ENCODE measurements at places on chromosomes 3 and 15. TPM values are rescaled to one million over a fixed set of nuclear protein-coding genes. Genes with fewer than 3 reads are reported as not detected.

DNA sequence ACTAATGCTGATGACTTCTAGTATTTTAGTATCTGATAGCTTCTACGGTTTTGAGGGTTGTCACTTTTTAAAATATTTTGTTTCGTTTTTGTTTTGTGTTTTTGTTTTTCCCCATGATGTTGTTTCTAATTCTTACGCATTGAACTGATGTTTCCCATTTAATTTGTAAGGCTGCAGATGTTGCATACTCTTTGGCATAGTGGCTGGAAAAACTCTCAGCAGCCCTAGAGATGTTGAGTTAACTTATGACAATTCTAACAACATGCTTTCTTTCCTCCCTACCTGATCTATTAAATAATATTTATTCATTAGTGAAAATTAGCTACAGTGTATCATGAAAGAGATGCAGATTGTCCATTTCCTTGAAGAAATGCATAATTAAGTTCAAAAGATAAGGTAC lies 559.3 kb upstream of the GRM7 start:
- no peak for DNase-seq

DNA sequence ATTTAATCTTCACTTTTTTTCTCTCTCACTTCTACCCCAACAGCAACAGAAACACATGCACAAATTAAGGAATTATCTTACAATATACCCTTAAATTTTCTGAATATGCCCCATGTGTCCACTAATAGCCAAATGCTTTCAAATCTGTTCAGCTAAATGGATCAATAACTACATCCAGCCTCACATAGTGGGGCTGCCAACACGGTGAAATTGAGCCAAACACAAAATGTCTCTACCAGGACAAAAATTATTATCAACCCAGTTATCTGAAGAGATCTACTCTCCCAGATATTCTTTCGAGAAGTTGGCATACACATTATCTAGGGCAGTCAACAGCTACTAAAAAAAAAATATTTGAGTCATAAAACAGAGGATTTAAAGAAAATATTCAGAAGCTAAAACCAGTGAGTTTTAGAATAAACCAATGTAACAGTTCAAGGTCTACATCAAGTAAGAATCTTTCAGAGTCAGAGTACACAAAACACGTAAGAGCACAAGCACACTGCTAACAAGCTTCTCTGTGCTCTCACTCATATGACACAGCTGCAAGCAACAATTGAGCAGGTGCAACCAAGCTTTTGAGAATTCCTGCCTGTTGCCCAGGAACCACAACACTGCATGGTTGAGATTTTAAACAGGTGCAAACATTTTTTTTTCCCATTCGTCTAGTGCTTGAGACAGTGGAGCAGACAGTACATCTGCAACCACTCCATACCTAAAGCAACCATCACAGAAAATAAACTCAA lies 247.7 kb downstream of the ZBTB20 start:
- DNase-seq: peak; percentile 90

The DUOXA1 gene
- not detected for total RNA-seq

The FAM3D gene
- total RNA-seq: not detected

GRCh38 chr15:95758451-95758850 lies 572.0 kb upstream of the NR2F2 start:
- DNase-seq: no peak

GRCh38 chr3:63429905-63430304 lies 151.8 kb downstream of the SYNPR start:
- no peak for DNase-seq

GRCh38 chr3:51712038-51712420 lies 5.2 kb downstream of the GRM2 start:
- DNase-seq: no peak

DNA sequence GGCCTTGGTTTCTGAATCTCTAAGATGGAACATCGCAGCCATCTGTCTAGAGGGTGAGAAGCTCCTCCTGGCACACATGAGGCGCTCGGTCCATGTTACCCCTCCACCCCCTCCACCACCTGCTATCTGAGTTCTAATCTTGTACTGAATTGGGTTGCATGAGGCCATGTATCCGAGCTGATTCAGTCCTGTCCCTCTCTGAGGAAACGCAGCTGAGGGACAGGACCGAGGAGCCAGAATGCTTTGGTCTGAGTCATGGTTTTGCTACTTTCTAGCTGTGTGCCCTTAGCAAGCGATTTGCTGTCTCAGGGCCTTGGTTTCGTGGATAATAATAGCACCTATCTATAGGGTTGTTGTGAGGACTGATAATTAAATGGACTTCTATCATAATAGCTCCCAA lies 87.8 kb upstream of the SEC13 start:
- no peak for DNase-seq

GRCh38 chr3:150278843-150279381 lies 129.2 kb upstream of the TSC22D2 start:
- DNase-seq: no peak

GRCh38 chr3:191566469-191566868 lies 105.5 kb downstream of the PYDC2 start:
- DNase-seq: no peak

- no peak for DNase-seq
These were observed 141.0 kb downstream of the CHDH start for GRCh38 chr3:53705024-53705745.

The RPP25 gene
- total RNA-seq: 6.1 TPM

- DNase-seq: no peak
These were observed 94.1 kb upstream of the STRIT1 start for GRCh38 chr3:155387571-155387970.

- no peak for DNase-seq
These were observed 252.2 kb downstream of the FAM43A start for GRCh38 chr3:194937882-194938321.

- DNase-seq: no peak
These were observed 12.7 kb downstream of the KLHL25 start for GRCh38 chr15:85782064-85782463.

DNA sequence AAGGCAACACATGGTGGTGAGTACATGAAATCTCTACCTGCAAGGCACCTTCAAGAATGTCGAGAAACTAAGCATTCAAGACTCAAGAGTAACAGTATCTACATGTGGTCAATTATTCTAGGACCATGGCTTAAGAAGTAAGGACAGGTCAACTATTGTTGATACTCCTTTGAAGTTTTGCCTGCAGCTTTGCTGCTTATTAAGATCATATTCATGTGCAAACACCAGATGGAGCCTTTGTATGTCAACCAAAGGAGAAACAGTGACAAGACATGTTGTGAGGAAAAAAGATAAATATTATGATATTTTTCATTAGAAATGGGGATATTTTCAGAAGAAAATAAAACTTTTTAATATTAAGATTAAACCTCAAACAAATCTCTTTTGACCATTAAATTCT lies 52.3 kb upstream of the FGF7 start:
- DNase-seq: no peak

DNA sequence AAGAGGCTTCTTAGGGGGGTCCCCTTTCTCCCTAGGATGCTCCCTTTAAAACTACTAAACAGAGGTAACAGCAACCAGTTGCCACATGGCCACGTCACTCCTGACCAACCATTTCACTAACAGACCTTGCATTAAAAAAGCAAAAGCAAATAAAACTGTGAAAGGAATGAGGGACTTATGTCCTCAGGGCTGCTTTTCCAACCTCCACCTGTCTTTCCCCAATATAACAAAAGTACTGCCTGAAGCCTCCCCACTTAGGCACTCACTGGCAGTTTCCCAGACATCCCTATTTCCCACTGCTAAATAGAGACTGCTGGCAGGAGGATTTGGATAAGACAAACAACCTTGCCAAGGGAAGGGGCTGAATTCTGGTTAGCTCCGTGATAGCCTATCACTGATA lies 130.3 kb downstream of the ATP8B4 start:
- DNase-seq: no peak

GRCh38 chr15:83767741-83768140 lies 113.8 kb downstream of the ADAMTSL3 start:
- DNase-seq: no peak

- no peak for DNase-seq
These were observed 530.8 kb downstream of the FOXP1 start for GRCh38 chr3:71052716-71053115.

The GRIP2 gene
- total RNA-seq: not detected

DNA sequence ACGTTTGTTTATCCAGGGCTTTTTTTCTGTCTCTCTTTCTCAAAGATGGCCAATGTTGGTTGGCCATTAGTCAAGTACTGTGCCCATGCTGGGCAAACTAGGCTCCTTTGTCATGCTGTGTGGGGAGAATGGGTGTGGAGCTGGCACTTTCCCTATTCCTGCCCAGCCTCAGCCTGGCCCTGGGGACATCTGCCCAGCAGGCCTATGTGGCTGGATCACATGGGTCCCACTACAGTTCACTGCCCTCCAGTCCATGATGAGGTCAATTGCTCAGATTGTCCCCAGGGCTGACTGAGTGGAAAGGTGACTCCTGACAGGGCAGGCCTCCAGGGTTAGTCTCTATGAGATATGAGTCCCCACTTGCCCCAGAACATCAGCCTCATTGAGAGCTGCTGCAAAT lies 54.4 kb upstream of the HERC1 start:
- DNase-seq: no peak

DNA sequence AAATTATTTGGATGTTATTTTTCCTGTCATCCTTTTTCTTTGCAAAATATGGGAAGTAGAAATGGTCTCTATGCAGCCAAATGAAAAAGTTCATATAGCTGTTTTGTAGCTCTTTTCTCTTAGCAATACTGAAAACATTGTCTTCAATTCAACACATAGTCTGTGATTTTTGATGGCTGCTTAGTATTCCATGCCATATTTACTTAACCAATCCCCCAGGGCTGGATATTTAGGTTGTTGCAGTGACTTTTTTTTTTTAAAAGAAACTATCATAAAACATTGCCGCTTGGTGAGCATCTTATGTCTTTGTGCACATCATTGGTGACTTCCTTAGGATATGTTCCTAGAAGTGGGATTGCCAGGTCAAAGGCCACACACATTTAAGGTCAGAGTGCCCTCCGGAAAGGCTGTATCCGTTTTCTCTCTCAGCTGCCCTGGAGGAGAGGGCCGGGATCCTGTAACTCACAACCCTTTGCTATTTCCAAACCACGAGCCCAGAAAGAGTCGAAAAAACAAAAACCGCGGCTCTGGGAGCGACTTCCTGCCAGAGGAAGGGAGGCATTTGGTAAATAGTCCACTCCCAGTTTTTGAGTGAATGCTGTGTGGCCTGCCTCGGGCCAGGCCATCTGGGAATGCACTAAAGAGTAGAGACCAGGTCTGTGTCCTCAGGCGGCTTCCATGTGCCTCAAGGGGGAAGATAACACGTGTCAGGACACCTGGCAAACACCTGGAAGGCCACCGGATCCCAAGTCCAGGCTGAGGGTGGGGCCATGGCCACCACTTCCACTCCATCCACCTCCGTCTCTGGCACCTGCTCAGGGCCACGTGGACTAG lies 41.9 kb downstream of the SMAD6 start:
- DNase-seq: no peak

All from epithelial cell of proximal tubule (primary cell).